ENCODE measurements at places on chromosomes 4 and X.

DNA sequence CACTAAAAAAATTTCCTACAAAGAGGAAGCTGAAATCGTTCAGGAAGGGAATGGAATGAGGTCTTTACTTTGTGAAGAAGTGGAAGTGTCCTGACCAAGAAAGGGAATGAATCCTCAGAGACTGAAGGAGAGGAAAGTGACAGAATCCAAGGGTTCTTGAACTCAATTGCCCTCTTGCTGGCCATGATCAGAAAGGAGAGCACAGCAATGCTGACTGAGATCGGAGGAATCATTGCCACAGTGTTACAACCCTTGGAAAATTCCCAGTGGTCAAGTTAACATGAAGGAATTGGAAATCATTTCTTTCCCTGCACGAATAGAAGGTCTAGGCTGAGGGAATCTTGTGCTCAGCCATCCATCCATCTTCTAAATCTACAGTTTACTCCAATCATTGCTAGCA, 190.0 kb upstream of the NEIL3 start:
- DNase-seq: no peak

DNA sequence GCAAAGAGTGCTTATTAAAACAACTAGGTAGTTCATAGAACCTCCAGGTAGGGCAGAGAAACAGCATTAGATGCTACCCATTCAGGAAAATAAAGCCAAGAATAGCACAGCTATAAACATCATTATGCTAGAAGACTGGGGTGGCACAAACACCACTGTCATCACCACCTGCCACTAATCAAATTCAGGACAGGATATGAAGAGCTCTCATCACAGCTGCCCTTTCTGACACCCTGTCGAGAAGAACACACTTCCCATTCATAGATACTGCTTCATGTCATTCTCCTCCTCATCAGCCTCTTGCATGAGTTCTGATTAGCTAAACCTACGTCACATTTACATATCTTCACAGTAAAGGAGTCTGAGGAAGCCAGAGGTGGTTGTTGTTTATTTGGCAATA, 692.3 kb upstream of the HS3ST1 start:
- no peak for DNase-seq

- no peak for DNase-seq
Measured at GRCh38 chr4:173288698-173289352, 45.3 kb downstream of the HMGB2 start.

DNA sequence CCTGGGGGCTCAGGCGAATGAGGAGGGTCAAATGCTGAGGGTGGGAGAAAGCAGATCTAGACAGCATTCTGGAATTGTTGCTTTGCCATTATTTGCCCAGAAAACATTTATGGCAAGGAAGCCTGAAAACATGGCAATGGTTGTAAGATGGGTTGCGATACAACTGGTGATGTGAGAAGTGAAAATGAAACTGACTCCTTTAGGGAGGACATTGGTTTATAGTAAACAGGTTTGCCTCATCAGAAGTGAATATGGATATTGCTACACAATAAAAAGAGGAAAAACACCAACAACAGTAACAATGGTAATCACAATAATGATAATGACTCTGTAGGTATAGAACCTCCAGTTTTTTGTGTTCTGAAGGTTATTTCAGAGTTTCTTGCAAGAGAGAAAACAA, 107.0 kb upstream of the TBC1D9 start:
- DNase-seq: no peak

- peak; percentile 49 for DNase-seq
Measured at GRCh38 chrX:8668813-8669212, 63.1 kb downstream of the ANOS1 start.

GRCh38 chr4:38034986-38035882, 75.0 kb downstream of the PTTG2 start:
- DNase-seq: no peak

DNA sequence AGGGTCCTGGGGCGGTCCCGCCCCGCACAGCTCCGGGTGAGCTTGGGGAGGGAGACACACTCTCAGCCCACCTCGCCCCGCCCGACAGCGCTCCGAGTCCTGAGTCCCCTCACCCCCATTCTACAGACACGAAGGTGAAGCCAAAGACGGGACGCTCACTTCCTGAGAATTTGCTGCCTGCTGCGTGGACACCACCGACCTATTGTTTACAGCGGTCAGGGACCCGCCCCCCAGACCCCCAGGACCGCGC, 796 bp upstream of the ZNF141 start:
- peak; percentile 89 for DNase-seq

DNA sequence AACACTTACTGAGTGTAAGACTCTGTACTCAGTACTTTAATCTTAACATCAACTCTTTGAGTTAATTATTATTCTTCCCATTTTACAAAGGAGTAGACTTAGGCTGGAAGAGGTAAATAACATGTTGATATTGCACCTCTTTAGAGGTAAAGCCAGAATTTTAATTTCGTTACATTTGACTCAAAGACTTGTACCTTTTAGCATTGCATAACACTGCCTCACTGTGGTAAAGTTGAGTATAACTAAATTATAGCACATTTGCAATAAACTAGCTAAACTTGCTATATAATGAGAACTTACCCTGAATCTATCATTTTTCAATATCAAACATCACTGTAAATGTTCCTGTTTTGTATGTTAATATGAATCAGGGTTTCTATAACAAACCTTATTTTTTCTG, 218.5 kb downstream of the PRR32 start:
- no peak for DNase-seq

DNA sequence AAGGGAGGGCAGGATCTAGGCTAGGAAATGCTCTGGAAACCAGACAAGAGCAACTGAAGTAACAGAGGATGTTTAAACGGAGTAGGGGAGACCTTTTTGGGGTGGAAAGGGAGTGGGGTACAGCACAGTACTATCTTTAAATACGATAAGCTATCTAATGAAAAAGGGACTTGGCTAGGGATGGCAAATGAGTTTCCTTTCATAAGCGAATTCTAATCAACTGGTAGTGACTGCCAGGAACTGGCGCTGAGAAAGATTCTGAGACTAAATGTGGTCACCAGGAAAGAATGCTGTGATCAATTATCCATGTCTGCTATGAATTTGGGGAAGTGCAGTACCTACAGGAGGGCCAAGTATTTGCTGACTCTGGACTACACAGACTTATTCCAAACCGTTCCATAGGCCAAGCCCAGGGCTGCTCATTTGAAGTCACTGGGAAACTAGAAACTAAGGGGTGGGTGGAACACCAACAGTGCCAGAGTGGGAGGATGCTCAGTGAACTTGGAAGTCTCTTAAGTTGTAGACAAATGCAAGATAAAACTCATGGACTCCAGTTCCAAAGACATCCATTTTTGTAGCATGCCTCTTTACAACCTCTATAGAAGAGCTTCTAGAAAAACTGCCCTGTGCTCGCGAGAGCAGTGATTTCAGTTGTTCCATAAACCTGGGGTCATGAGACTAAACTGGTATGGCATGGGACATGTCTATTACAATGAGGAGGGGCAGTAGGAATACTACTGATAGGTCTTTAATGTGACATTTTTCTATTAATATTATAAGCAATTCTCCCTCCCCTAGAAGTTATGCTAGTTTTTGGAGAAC, 2.0 kb downstream of the TRAPPC2 start:
- no peak for DNase-seq

- peak; percentile 12 for DNase-seq
Measured at GRCh38 chr4:9987749-9988362, 33.4 kb downstream of the SLC2A9 start.

GRCh38 chr4:37503261-37503660, 182.9 kb downstream of the RELL1 start:
- DNase-seq: no peak

DNA sequence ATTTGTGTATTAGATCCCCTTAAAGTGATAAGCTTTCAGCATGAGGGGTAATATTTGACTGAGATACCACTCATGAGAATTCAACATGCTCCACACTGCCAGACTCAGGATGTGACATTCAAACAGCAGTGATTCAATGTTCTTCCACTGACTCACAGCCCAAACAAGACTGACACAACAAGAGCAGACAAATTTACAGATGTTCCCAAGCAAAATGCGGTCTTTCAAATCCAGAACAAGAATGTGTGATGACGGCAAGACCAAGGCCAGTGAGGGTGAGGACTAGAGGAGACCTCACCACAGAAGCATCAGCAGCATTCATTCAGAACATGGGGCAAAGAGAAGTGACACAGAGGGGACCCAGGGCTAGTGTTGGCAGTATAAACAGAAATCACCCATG, 99.3 kb upstream of the GRIA3 start:
- no peak for DNase-seq

GRCh38 chr4:59869056-59869455, 1331.1 kb upstream of the ADGRL3 start:
- DNase-seq: no peak

DNA sequence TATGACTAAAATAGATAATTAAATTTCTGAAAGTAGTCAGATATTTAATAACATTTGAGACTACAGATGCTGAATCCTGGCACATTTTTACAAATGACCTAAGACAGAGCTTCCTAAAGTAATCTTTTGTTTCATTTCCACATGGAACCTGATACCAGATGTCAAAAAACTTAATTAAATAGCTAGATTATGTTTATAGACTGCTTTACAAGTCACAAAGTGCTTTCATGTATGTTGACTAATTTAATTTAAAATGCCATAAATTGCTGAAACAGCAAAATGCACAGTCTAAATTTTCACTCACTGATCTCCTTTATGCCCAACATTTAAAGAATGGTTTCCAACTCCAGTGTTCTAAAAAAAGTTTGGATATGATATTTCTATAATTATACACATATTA, 299.1 kb upstream of the TBX22 start:
- no peak for DNase-seq

DNA sequence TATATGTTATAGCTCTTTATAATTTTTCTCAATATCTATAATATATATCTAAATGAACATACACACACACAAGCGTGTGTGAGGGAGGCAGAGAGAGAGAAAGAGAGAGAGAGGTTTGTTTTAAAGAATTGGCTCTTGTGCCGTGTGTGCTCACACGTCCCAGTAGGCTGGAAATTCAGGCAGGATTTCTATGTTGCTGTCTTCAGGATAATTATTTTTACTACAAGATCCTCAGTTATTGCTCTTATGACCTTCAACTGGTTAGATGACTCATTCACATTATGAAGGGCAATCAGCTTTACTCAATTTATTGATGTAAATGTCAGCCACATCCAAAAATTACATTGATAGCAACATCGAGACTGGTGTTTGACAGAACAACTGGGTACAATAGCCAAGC, 1520.7 kb upstream of the PCDH7 start:
- DNase-seq: no peak

GRCh38 chrX:146109362-146109761, 291.7 kb downstream of the SLITRK2 start:
- no peak for DNase-seq

- DNase-seq: no peak
Measured at GRCh38 chrX:108468486-108468885, 28.8 kb downstream of the COL4A5 start.

- no peak for DNase-seq
Measured at GRCh38 chrX:71256051-71256450, 2.1 kb upstream of the ZMYM3 start.

GRCh38 chr4:140944572-140944971, 188.4 kb upstream of the TBC1D9 start:
- DNase-seq: no peak
